ENCODE measurements at places on chromosomes 13 and 19.
A peak's percentile ranks its signal among the peaks of the same experiment; 100 is the strongest.

GRCh38 chr13:110280231-110280813 lies 26.6 kb downstream of the COL4A1 start:
- no peak for DNase-seq

GRCh38 chr19:49447485-49448431 lies 3.9 kb downstream of the PIH1D1 start:
- DNase-seq: no peak

DNA sequence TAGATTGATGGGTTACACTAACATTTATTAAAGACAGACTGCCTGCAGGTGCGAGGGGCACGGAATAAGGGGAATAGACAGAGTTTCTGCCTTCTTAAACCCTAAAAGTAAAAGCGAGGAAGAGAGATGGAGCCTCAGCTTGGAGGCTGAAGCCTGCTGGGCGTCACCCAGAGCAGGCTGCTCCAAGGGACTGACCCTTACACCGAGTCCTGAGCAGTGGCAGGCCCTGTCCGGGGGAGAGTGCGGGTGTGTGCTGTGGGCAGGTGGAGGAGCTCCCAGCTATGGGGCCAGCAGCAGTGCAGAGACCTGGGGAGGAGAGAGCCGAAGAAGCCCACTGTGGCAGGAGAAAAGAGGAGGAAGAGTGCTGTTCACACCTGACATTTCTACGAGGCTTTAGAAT lies 86.4 kb downstream of the SOX1 start:
- no peak for DNase-seq

DNA sequence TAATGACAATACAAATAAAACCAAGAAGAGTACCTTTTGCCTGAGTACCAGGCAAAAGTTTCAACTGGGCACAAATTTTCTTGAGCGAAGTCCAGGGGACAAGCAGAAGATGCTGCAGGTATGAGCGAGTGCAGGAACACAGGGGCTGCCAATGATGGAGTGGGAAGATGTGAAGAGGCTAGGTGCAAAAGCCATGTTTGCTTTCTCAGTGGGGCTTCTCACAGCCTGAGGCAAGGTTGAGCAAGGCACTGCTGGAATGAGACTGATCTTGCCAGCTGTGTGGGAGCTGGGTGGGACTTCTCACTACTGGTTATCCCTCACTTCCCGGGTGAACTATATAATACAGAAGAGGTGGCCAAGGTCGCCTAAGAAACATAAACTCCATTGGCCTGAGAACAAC lies 1200.7 kb downstream of the SLITRK1 start:
- no peak for DNase-seq

- DNase-seq: no peak
Measured at GRCh38 chr13:81487151-81487550, 1146.2 kb upstream of the SPRY2 start.

GRCh38 chr13:112934078-112934477 lies 34.9 kb upstream of the MCF2L start:
- no peak for DNase-seq

- DNase-seq: no peak
Measured at GRCh38 chr13:27193496-27193895, 21.9 kb upstream of the USP12 start.

- DNase-seq: peak; percentile 33
Measured at GRCh38 chr19:11881151-11881800, 6.3 kb upstream of the ZNF69 start.

GRCh38 chr19:41879670-41880328 lies 2.7 kb downstream of the CD79A start:
- DNase-seq: no peak

- DNase-seq: peak; percentile 33
Measured at GRCh38 chr13:28324181-28324789, 170.6 kb downstream of the FLT1 start.

DNA sequence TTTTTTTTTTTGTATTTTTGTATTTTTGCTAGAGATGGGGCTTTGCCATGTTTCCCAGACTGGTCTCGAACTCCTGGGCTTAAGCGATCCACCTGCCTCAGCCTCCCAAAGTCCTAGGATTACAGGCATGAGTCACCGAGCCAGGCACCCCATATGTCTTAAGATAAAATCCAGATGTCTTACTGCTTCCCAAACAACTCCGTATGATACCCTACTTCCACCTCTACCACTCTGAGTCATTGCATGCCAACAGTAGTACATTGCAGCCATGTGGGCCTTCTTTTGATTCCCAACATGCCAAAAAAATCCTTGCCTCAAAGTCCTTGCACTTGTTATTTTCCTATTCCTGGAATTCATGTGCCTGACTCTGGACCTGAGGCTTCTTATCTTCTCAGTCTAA lies 799.2 kb downstream of the GPC5 start:
- DNase-seq: no peak

DNA sequence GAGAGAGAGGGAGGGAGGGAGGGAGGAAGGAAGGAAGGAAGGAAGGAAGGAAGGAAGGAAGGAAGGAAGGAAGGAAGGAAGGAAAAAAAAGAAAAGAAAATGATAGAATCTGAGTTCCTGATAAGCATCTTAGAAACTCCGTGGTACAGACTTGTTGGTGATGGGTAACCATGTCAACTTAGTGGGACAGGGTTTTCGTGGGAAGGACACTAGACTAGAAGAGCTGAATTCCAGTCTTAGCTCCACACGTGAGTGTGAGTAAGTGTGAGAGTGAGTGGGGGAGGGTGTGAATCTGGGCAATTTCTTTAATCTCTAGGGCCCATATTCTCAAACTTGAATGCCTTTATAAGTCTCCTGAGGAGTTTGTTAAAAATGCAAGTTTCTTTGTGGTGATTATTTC lies 35.0 kb downstream of the PABPC3 start:
- DNase-seq: no peak
